Endodermal cell (in vitro differentiated cells): ENCODE measurements at places on chromosomes 13 and 19. TPM values are rescaled to one million over a fixed set of nuclear protein-coding genes. Genes with fewer than 3 reads are reported as not detected.

DNA sequence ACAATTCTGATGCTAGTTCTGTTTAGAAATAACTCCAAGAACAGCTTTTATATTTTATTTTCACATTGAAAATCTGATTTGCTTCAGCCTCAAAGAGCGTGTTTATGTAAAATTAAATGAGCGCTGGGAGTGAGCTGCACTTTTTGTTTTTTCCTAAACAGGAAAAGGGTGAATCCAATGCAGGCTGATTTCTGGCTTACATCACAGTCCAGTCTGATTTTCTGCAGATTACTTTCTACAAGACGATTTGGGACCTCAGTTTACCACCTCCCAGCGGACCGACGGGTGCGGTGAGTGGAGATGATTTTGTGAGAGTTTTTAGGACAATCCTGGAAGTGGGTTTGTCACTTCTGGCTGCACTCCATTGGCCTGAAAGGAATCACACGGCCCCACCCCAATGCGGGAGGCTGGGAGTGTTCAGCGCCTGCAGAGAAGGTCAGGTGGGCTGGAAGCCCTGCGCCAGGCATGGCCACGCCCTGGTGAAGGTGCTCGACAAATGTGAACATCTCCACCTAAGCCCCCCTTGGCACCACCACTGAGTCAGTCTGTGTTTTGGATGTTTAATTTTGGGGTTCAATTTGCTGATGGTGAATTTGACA, 90.1 kb downstream of the ANKRD10 start:
- peak; percentile 25 for DNase-seq
- H3K27me3 ChIP-seq = no peaks in the 10 kb centered on the region
- no peaks in the 10 kb centered on the region for H3K36me3 ChIP-seq
- no peaks in the 10 kb centered on the region for H3K4me1 ChIP-seq
- H3K27ac ChIP-seq = no peak overlapping the region

- H3K27ac ChIP-seq = peak overlapping the region; percentile 57
- DNase-seq = peak; percentile 68
- H3K4me1 ChIP-seq = peaks cover 5% of the 10 kb centered on the region
Observed at GRCh38 chr19:38252941-38253691, 3.1 kb downstream of the PPP1R14A start.

DNA sequence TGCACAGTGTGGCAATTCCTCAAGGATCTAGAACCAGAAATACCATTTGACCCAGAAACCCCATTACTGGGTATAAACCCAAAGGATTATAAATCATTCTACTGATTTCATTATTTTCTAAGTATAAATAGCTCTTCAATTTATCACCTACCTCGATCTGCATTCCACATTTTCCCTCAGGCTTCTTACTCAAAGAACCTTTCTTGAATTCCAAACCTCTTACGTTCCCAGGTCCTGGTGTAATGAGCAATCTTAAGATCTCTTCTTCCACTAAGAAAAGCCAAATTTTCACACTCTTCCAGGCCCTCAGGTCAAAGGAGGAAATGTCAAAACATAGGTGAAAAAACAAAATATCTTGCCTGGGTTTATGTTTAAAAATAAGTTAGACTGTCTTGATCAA, 237.3 kb upstream of the GPC6 start:
- H3K4me3 ChIP-seq = no peak overlapping the region
- no peaks in the 10 kb centered on the region for H3K27me3 ChIP-seq
- H3K27ac ChIP-seq = no peak overlapping the region

DNA sequence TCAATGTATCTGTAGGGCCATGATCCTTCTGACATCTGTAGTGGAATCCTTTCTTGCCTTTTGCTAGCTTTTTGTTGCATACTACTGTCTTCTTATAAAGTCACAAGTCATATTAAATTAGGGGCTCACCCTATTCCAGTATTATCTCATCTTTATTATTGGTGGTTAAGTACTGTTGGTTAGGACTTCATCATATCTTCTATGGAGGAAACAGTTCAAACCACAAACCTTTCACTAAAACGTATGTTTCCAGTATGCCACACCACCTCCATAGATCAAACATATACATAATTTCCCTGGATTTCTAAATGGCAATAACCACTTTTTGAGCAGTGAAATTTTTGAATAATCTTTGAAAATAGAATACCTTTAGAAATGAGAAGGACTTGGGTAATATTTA, 62.8 kb upstream of the PCDH9 start:
- DNase-seq = no peak
- H3K4me1 ChIP-seq = no peaks in the 10 kb centered on the region
- no peak overlapping the region for H3K4me3 ChIP-seq
- no peak overlapping the region for H3K27ac ChIP-seq
- H3K27me3 ChIP-seq = no peaks in the 10 kb centered on the region

DNA sequence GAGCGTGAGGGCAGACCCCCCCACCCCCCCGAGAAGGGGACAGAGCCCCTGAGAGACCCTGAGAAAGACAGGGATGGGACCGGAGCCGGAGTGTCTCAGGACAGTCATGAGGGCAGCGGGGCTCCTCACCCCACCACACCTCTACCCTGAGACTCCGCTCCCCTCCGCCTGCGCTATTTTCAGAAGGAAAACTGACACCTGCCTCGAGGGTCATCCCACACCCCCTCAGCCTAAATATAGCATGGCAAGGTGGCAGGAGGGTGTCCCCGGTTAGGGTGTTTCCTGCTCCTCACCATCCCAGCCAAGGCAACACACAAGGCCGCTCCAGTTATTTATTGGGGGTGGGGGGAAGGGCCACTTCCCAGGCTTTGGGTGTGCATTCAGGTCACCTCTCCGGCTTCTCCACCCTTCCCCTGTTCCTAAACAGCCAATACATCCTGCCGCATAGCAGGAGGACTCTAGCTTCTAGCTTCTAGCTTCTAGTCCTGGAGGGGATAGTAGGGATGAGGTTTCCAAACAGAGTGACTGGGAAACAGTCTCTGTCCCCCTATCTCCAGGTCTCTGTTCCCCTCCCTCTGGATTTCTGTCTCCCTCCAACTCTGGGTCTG, 1.4 kb upstream of the NTF4 start:
- H3K27ac ChIP-seq = no peak overlapping the region
- H3K4me1 ChIP-seq = no peaks in the 10 kb centered on the region

GRCh38 chr19:46481223-46481848, 10.0 kb upstream of the PNMA8A start:
- DNase-seq = no peak
- no peaks in the 10 kb centered on the region for H3K27me3 ChIP-seq
- H3K36me3 ChIP-seq = no peaks in the 10 kb centered on the region
- no peak overlapping the region for H3K4me3 ChIP-seq

- H3K4me3 ChIP-seq = no peak overlapping the region
- H3K4me1 ChIP-seq = peaks cover 7% of the 10 kb centered on the region
- DNase-seq = no peak
- H3K27ac ChIP-seq = no peak overlapping the region
Observed at GRCh38 chr13:112974125-112974524, 5.1 kb downstream of the MCF2L start.

DNA sequence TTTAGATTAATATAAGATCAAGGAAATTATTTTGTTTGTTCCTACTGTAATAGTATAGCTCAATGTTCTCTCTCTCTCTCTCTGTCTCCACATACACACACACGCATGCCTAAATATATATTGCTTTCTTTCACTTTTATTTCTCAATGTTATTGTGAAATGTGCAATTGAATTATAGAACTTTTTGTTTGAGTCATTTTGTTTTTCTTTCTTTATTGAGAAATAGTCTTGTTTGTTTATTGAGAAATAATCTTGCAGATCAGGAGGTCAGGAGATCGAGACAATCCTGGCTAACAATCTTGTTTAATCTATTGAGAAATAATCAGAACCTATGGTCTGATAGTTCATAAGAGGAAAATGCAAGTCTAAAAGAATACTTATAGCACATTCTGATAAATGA, 1581.3 kb downstream of the EFNB2 start:
- H3K4me1 ChIP-seq = no peaks in the 10 kb centered on the region
- no peaks in the 10 kb centered on the region for H3K27me3 ChIP-seq
- no peaks in the 10 kb centered on the region for H3K36me3 ChIP-seq
- DNase-seq = no peak

GRCh38 chr19:32372726-32373517, 27.5 kb downstream of the ZNF507 start:
- no peaks in the 10 kb centered on the region for H3K27me3 ChIP-seq
- H3K27ac ChIP-seq = peak overlapping the region; percentile 18

- H3K27ac ChIP-seq = no peak overlapping the region
- no peaks in the 10 kb centered on the region for H3K36me3 ChIP-seq
- H3K27me3 ChIP-seq = peaks cover 88% of the 10 kb centered on the region
- DNase-seq = no peak
- H3K4me1 ChIP-seq = no peaks in the 10 kb centered on the region
Observed at GRCh38 chr13:50611117-50611781, 232.2 kb downstream of the DLEU7 start.

DNA sequence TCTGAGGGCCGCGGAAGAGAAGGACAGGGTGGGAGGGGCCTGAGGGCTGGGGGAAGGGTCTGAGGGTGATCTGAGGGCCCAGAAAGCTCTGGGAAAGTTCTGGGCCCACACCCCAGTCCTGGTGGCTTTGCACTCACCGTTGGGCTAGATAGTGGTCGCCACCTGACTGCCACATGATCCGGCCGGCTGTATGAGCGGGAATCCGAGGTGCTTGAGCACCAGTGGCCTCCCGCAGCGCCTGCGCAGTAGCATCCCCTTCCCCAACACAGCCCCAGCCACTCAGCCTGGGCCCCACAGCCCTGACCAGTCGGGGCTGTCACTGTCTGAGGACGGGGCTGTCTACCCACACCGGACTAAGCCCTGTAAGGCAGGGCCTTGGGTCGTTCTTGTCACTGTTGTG, 15.0 kb downstream of the PRODH2 start:
- no peak overlapping the region for H3K27ac ChIP-seq
- H3K4me1 ChIP-seq = no peaks in the 10 kb centered on the region
- H3K4me3 ChIP-seq = no peak overlapping the region
- peak; percentile 77 for DNase-seq
- no peaks in the 10 kb centered on the region for H3K36me3 ChIP-seq

GRCh38 chr19:30386551-30387143, 14.5 kb downstream of the ZNF536 start:
- H3K27me3 ChIP-seq = peaks cover 7% of the 10 kb centered on the region
- H3K4me1 ChIP-seq = no peaks in the 10 kb centered on the region
- H3K4me3 ChIP-seq = no peak overlapping the region
- DNase-seq = peak; percentile 33
- H3K27ac ChIP-seq = no peak overlapping the region

DNA sequence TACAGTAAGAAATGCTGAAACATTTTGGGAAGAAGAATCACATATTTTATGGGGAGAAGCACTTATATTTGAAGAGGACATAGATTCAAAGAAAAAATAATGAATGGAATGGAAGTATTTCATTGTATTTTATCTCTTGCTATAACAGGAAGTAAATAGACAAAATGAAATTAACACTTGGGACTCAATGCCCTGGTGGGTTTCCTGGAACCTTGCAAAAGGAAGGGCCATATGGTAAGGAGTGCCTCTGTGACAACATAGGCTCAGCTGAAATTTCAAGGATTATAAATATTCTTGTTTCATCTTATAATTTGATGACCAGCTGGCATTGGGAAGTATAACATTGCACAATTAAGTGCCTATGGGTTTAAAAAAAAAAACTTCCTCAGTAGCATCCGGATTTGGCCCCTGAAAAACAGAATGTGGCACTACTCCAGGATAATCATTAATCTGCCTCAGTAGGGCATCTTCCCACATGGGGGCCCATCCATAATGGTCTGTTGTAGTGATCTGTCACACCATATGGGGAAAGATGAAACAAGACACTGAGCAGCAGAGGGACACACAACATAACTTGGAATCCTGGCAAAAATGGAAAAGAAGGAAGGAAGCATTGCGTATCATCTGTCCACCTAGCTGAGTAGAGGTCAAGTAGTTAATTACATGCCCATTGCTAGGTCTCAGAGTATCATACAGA, 321.6 kb downstream of the NDFIP2 start:
- H3K4me3 ChIP-seq = no peak overlapping the region
- H3K36me3 ChIP-seq = no peaks in the 10 kb centered on the region
- no peak for DNase-seq
- no peak overlapping the region for H3K27ac ChIP-seq
- H3K4me1 ChIP-seq = peaks cover 15% of the 10 kb centered on the region
- H3K27me3 ChIP-seq = no peaks in the 10 kb centered on the region

- peaks cover 40% of the 10 kb centered on the region for H3K27me3 ChIP-seq
- H3K27ac ChIP-seq = no peak overlapping the region
- no peak for DNase-seq
- no peak overlapping the region for H3K4me3 ChIP-seq
- H3K36me3 ChIP-seq = no peaks in the 10 kb centered on the region
Observed at GRCh38 chr13:60288569-60288968, 108.5 kb upstream of the TDRD3 start.

DNA sequence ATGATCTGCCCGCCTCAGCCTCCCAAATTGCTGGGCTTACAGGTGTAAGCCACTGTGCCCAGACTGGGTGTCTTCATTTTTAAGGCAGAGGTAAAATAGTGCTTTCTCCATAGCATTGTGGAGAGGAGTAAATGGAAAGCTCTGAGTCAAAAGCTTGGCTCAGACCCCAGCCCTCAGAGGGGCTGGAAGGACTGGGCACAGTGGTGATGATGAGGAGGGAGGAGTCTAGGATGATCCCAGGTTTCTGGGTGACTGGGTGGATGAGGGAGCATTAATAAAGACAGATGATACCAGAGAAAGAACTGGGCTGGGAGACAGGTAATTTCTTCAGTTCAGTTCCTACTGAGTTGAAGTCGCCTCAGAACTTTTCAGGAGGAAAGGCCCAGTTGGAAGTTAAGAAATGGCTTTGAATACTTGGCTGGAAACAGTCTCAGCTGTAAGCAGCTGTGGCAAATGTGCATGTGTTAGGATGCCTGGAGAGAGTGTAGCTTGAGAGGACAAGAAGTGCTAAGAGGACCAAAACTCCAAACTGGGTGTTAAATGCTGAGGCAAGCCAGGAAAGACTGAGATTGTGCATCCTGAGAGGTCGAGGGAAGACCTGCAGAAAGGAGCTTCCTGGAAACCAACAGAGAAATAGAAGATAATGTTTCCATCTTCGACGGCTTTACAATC, 37.1 kb upstream of the MEDAG start:
- peaks cover 16% of the 10 kb centered on the region for H3K4me1 ChIP-seq
- no peaks in the 10 kb centered on the region for H3K27me3 ChIP-seq
- H3K36me3 ChIP-seq = no peaks in the 10 kb centered on the region

GRCh38 chr13:43831088-43831487, 44.3 kb upstream of the ENOX1 start:
- DNase-seq = no peak
- no peaks in the 10 kb centered on the region for H3K4me1 ChIP-seq
- no peak overlapping the region for H3K4me3 ChIP-seq
- H3K36me3 ChIP-seq = no peaks in the 10 kb centered on the region

DNA sequence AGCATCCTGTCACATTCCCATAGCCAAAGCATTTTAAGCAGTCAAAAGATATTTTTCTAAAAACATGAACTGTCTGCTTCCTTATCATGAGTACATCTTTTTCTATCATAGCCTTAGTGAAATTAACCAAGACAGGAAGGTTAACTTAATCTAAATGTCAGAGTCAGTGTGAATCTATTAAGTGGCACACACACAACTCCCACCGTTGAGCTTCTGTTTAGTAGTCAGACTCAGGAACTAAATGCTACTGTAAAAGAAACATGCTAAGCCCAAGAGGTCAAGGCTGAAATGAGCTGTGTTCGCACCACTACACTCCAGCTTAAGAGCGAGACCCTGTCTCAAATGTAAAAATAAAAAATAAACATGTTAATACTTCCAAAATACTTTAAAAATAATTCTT, 7.7 kb upstream of the POU4F1 start:
- H3K36me3 ChIP-seq = peaks cover 14% of the 10 kb centered on the region
- peaks cover 7% of the 10 kb centered on the region for H3K4me1 ChIP-seq
- DNase-seq = no peak
- H3K4me3 ChIP-seq = no peak overlapping the region

Gene VSTM1
- not detected in 2 replicates for total RNA-seq

Gene ARHGEF18
- total RNA-seq = 40.9 and 51.7 TPM in 2 replicates

Gene MEIOSIN
- 0.09 TPM in 1 of 2 replicates, not detected in the other for total RNA-seq

Gene IFNL2
- total RNA-seq = not detected in 3 replicates

Gene OR7G3
- not detected in 3 replicates for total RNA-seq

Gene FXYD7
- total RNA-seq = 0.79 and 1.1 TPM in 2 replicates

Gene ZNF583
- total RNA-seq = 3.3 and 4.0 TPM in 2 replicates
